ENCODE measurements at places on chromosomes 6 and 20.

DNA sequence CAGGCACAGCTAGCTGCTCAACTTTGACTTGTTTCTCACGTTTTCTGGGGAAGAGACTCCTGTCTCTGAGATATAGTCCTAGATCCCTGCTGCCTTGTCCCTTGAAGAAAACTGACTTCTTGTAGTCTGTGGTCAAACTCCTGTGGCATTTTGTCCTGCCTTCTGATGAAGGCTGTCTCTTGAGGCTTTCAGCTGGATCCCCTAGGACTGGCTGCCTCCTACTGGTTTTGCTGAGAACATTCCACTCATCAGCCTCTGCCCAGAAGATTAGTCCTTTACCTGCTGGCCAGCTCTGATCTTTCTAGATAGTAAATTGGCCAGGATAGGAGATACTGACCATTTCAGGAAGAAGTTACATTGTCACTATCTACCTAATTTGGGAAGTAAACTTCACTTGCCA is 71.9 kb upstream of the CNR1 start:
- no peak for DNase-seq

GRCh38 chr20:64107736-64108457 is 532 bp upstream of the NPBWR2 start:
- DNase-seq: no peak

GRCh38 chr20:12573442-12573841 is 435.3 kb upstream of the SPTLC3 start:
- DNase-seq: no peak

- DNase-seq: no peak
Measured at GRCh38 chr20:53079828-53080686, 107.9 kb downstream of the TSHZ2 start.

- DNase-seq: no peak
Measured at GRCh38 chr6:42280966-42281533, 63.4 kb upstream of the MRPS10 start.

DNA sequence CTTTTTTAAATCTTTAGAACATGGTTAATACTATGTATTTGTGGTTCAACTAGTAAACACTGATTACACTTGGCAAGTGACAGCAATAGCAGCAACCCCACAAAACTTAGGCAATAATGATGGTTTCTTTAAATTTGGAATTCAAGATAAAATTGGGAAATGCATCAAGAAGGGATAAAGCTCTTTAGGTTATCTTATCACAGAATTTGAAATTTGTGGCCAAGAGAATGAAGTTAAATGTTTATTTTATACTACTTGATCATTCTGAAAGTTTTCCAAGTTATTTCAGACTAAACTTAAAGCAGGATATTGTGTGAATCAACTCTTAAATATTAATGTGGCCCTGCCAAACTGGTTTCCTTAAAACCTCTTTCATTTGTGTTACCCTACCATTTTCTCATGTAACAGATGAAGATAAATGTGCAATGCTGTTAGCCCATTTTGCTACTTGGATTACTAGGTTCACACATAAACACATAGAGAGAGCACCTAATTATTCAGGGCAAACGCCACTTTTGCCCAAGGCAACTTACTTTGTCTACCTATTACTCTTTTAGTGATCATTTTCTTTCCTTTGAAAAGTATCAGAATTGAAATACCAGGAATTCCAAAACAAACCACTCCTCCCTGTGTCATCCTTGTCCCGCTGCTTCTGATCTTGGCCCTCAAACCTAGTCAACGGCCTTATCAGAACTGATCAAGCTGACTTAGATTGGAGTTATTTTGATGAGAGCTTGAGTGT is 186.7 kb upstream of the TENT5A start:
- DNase-seq: no peak

DNA sequence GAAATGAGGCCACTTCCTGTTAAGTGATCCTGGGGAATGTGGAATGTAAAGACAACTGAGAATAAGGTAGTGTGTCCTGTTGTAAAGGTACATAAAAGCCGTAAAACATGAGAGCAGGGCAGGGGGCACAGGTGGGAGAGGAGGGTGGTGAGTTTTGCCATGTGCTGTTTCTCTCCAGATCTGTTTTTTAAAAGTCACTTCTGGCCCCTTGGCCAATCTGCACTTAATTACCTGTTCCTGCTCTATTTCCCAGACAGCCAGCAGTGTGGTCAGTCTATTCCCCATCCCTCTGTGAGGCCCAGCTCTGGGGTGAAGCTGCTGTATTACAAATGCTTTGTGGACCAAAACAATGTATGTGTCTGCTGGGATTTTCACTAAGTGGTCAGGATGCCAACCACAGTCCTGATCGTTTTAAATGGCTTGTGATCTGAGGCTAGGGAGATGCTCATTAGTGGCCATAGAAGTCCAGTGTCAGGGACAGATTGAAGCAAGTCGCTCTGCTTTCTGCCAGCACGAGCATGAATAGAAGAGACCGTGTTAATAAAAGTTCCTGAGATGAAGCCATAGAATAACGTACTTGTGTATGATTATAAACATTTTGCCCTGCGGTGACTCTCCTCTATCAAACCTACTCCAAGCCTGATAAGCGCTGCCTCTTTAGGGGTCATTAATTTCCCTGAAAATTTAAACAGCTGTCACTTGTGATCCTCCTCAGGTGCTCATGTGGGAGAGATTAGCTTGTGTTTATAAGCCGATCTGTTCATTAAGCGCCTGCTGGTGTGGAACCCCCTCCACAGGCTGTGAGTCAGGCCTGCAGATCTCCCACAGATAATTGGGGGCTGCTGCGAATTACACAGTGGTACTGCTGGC is 111.8 kb upstream of the CENPW start:
- no peak for DNase-seq

DNA sequence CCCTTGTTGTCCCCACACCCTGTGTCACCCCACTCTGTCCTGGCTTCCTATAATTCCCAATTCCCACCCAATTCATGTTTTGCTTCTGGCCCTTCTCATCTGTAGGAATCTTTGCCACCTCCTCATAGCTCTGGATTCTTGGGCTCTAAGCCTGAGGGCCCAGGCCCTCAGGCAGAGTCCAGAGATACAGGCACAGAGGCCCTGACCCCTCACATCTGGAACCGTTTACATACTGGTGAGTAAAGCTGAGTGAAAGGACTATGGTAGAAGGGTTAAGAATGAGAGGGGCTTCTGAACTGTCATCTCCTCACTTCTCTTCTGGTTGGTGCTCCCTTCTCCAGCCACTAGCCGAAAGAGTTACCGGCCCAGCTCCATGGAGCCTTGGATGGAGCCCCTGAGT is 13.6 kb downstream of the PRRC2A start:
- DNase-seq: no peak

DNA sequence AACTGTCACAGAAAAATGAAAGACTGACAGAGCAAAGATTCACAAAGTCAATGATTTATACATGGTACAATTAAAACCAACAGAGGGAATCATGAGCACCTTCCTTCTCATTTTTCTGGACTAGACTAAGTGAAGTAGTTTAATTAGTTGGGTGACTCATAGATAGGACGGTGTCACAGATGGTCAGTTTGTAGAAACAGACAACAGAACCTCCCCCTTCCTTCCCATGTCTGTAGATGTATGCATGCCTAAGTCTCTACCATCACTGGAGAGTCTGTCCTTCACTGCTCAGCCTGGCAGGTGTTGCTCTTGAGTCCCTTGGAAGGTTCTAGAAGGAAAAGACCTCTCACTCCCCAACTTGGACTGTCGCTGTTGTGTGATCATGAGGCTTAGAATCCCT is 75.4 kb upstream of the EEF1E1 start:
- DNase-seq: no peak

GRCh38 chr6:51854347-51854746 is 233.1 kb downstream of the PKHD1 start:
- DNase-seq: no peak

GRCh38 chr6:24492475-24492874 is 2.3 kb upstream of the ALDH5A1 start:
- no peak for DNase-seq

DNA sequence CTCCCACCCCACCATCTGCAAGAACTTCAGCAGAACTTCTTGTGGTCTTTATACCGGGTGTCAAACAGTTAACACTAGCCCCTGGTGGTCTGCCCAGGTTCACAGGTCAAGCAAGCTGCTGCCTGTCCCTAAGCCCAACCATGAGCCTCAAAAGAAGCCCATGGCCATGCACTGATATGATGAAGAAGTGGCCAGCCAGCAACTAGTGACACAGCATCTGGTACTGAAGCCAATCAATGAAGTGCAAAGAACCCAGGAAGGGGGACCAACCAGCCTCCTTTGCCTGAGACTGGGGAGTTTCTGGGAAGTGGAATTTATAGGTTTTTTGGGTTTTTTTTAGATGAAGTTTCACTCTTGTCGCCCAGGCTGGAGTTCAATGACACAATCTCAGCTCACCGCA is 127.8 kb downstream of the MAFB start:
- no peak for DNase-seq

GRCh38 chr6:26486358-26486757 is 13.7 kb upstream of the BTN1A1 start:
- DNase-seq: no peak

- DNase-seq: no peak
Measured at GRCh38 chr6:56714982-56715456, 72.3 kb upstream of the DST start.

DNA sequence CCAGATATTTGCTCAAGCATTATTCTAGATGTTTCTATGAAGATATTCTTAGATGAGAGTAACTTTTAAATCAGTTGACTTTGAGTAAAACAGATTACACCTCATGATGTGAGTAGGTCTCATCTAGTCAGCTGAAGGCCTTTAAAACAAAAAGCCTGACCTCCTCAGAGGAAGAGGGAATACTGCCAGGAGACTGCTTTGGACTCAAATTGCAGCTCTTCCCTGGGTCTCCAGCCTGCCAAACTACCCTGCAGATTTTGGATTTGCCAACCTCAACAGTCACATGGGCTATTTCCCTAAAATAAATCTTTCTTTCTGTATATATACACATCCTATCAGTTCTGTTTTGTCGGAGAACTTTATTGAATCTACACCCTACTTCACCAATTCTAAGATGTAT is 182.5 kb upstream of the TENT5A start:
- DNase-seq: no peak

GRCh38 chr20:20160520-20160919 is 108.2 kb downstream of the CFAP61 start:
- DNase-seq: no peak

DNA sequence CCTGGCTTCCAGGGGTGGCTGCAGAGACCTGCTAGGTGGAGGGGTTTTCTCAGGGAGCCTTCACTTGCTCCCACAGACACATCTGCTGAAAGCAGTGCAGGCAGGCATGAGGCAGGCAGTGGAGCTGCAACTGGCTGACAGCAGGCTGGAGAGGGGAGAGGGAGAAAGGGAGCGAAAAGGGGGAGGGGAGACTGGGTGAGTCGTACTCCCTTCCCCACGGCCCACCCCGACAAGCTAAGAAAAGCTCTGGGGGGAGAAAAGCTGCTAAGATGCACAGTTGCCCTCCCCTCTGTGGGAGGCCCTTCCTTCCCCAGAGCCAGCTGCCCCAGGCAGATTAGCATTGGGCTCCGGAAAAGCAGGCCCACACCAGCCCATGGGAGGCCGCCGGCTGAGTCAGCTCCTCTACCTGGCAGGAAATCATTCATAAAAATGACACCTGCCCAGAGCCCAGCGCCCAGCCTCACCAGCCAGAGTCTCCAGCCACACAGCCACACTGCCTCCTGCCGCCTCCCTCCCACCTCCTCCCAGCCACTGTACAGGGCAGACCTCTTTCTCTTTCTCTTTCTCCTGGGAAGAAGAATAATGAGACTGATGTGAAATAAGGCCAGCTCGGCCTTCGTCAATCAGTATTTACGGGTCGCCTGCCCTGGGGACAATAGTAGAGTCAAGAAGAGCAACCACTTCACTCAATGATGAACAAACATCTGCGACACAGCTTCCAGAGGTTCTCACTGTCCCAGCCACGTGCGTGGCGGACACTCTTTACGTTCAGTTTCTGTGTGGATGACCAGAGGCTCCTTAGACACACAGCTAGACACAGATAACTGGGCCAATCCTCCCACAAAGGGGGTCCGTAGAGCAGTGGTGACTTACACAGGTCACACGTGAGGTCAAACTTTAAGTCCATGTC is 7.7 kb upstream of the C20orf203 start:
- DNase-seq: no peak

DNA sequence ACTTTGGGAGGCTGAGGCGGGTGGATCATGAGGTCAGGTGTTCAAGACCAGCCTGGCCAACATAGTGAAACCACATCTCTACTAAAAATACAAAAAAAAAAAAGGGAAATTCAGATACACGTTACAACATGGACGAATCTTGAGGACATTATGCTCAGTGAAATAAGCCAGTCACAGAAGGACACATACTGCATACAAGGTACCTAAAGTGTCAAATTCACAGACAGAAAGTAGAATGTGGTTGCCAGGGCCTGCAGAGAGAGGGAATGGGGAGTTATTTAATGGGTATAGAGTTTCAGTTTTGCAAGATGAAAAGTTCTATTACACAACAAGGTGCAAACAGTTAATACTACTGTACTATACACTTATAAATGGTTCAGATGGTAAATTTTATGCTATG is 75.1 kb downstream of the SNX5 start:
- DNase-seq: no peak

GRCh38 chr6:21164768-21165326 is 428.7 kb upstream of the SOX4 start:
- no peak for DNase-seq

DNA sequence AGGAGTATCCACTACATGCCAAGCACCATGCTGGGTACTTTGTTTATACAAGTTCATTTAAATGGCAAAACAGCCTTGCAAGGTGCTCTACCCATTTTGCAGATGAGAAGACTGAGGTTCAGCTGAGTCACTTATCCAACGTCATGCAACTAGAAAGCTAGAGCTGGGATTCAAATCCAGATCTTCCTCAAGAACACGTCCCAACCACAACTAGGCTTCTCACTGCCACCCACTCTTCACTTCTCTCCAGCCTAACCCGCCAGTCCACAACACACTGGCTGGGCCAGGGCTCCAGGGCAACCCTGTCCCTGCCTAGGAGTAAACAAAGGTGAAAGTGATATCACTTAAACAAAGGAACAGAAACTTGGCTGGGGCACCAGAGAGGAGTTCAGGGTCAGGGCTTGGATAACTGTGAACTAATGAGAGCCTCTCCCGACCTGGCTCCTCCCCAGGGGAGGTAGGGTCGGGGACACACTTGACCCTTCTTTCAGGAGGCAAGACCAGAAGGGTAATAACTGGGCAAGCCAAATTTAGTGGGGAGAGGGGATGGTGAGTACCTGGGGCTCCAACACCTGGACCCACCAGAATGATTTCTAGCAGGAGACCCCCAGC is 7.9 kb downstream of the SDC4 start:
- no peak for DNase-seq
